ENCODE measurements at places on chromosomes 12 and 14. TPM values are rescaled to one million over a fixed set of nuclear protein-coding genes. Genes with fewer than 3 reads are reported as not detected.

The ABCC9 gene
- total RNA-seq, result 74.6 TPM

The TRPV4 gene
- 0.21 TPM for total RNA-seq

The OTX2 gene
- not detected for total RNA-seq

DNA sequence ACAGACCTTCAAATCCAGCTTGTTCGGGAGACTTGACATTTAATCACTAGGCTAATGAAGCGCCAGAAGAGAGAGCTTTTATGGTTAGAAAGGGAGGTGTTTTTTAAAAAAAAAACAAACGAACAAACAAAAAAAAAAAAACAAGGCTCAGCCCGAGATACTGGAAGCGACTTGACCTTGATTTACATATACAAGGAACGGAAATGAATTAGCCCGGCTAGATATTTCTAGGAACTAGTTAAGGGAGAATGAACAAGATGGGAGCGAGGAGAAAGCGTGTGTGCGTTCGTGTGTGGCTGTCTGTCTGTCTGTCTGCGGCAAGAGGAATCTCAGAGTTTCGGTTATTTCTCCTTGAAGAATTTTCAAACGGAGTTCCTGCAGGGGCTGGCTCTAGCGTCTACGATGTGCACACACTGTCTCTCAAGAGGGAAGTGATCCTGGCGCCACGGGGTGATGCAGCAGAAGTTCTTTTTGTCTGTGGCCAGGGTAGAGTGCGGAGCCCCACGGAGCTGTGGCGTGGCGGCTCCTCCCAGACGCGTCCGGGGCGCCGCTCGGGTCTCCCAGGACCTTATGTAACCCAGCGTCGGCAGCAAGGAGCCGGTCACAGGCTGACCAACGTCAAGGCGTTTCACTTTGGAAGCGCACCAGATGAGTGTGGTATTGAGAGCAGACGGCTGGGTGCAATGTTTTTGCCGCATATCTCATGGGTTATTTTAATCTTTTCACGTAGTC, 18.8 kb downstream of the SOCS2 start:
- DNase-seq, result peak; percentile 86
- H3K27me3 ChIP-seq, result no peaks in the 10 kb centered on the region
- H3K4me3 ChIP-seq, result peak overlapping the region; percentile 62
- no peaks in the 10 kb centered on the region for H3K36me3 ChIP-seq
- H3K27ac ChIP-seq, result peak overlapping the region; percentile 90

DNA sequence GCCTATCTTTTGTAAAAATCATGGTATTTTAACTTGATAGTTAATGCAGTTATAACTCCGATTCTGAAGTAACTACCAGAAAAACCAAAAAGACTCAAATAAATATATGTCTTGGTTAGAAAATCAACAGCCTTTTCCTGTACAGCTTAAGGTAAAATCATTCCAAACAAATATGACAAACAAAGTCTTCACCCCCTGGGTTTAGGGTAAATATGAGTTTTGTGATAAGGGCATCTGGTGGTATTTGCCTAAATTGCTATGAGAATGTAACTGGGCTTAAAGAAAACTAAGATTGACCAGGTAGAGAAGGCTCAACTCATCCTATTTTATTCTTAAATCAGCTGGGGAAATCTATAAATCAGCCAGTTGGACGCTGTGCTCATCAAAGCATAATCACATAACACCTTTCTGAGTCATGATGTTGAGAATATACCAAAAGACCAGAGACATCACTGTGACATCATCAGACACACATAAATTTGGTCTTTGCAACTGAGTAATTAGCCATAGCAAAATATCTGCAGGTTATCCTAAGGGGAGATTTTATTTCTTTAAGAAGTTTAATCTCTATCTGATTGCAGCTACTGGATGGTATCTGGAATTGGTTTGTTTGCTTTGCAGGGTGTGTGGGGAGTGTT, 133.9 kb downstream of the STXBP6 start:
- H3K27me3 ChIP-seq, result no peaks in the 10 kb centered on the region
- no peaks in the 10 kb centered on the region for H3K36me3 ChIP-seq
- no peak for DNase-seq
- no peak overlapping the region for H3K27ac ChIP-seq

The HHIPL1 gene
- 0.87 TPM for total RNA-seq

The SLC6A13 gene
- 5.6 TPM for total RNA-seq
